ENCODE measurements at places on chromosomes 1 and 21. TPM values are rescaled to one million over a fixed set of nuclear protein-coding genes. Genes with fewer than 3 reads are reported as not detected.

Gene FLG2
- total RNA-seq, result not detected

Gene SPAG17
- total RNA-seq, result not detected

Gene AADACL3
- total RNA-seq, result not detected

Gene NCF2
- total RNA-seq, result not detected

Gene PCAT6
- not detected for total RNA-seq

Gene PADI4
- total RNA-seq, result not detected

Gene SIPA1L2
- total RNA-seq, result 24.1 TPM

Gene RAB3B
- total RNA-seq, result 2.2 TPM

Gene RBP7
- 1.6 TPM for total RNA-seq

Gene SH2D2A
- total RNA-seq, result not detected

Gene ESRRG
- total RNA-seq, result not detected

Gene C4BPB
- 0.65 TPM for total RNA-seq

Gene CD1C
- not detected for total RNA-seq

Gene RGSL1
- not detected for total RNA-seq

Gene LRRC7
- 0.09 TPM for total RNA-seq

Gene BTBD19
- total RNA-seq, result 6.2 TPM

Gene MX2
- total RNA-seq, result 0.22 TPM

Gene TRIM67
- total RNA-seq, result not detected

Gene C1orf210
- not detected for total RNA-seq

Gene ATP1B1
- 4.6 TPM for total RNA-seq

Gene ASH1L
- total RNA-seq, result 16.5 TPM

Gene LRRC71
- total RNA-seq, result 0.11 TPM

Gene KRTAP11-1
- total RNA-seq, result not detected

Gene ZCCHC17
- 28.2 TPM for total RNA-seq

Gene HPCA
- total RNA-seq, result not detected

Gene TENT5C
- 1.7 TPM for total RNA-seq
